ENCODE measurements at places on chromosomes 7 and 10.

GRCh38 chr10:35412003-35412723 lies 75.9 kb downstream of the CCNY start:
- DNase-seq: no peak

DNA sequence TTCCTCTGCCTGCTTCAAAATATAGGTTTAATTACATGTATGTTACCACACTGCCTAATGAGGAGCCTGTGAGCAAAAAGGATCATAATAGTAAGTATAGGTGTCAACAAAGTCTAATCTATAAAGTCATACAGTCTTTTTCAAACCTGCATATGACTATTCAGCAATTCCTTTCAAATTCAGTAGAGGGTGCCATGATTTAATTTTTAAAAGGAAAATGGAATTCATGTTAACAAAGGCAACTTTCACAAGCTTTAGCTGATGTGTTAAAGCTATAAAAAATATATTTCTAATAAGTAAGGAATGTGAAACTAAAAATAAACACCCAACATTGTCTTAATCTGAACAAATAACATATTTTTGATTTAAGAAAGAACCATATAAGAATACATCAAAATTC lies 52.1 kb downstream of the MPP7 start:
- no peak for DNase-seq

GRCh38 chr10:10804998-10805740 lies 212.5 kb upstream of the CELF2 start:
- peak; percentile 93 for DNase-seq

DNA sequence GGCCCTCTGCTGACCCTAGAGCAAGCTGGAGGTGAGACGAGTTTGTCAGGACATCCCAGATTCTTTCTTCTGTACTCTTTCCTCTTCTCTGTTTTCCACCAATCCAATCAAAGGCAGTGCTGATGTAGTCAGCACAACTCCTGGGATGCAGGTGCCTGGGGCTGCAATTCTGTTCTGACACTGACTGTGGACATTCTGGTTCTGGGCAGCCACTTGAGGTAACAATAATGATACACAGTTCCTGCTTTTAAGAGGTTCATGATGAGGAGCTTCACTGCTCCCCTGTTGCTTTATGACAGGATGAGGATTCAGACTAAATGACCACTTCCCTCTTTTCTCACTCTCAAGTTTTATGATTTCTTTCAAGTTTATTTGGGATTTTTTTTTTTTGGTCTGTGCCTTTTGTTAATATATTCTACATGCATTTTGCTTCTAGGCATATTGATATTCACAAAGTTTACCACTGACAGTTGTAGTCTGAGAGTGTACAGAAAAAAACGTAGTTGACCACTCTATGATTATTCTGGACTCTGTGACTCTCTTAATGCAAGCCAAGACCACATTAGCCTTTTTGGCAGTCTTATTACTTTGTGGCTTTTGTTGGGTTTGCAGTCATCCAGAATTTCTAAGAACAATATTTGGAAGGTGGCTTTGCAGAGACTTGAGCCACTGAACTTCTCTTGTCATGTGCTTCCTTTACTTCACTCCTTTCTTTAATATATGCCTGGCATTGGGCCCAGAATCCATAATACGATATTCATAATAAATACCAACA lies 247.6 kb downstream of the AUTS2 start:
- no peak for DNase-seq

- no peak for DNase-seq
These were observed 191.8 kb downstream of the ZMYND11 start for GRCh38 chr10:326894-327635.

DNA sequence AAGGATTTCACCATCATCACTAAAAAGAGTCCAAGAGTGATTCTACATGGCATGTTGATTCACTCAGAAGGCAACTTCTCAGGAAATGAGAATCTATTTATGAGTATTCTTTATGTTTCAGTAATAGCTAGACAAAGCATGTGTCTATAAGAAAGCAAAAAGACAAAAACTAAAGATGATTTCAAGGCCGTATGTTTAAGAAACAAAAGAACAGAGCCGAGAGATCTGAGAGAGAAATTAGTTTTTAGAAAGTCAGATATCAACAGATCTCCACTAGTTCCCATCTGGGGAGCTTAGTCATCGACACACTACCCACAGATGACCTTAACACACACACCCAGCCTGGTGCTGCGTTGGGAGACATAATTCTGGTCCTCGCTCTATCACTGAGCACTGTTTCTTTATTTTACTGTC lies 21.0 kb downstream of the PIP4K2A start:
- peak; percentile 55 for DNase-seq

DNA sequence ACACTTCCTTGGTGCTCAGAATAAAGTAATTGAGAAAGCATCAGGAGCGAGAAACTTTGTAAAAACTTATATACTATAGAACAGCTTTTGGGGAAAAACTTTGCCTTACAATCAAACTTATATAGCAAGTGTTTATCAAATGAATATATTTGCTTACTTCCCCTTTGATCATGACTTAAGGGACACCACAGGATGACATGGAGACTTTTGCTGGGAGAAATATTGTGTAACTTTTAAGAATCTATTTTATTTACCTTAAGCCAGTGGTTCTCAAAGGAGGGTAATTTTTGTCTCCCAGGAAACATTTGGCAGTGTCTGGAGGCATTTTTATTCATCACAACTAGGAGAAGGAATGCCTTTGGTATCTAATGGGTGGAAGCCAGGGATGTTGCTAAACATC lies 173.8 kb upstream of the HABP2 start:
- DNase-seq: no peak

GRCh38 chr10:85767891-85768290 lies 598.7 kb downstream of the GRID1 start:
- DNase-seq: no peak

DNA sequence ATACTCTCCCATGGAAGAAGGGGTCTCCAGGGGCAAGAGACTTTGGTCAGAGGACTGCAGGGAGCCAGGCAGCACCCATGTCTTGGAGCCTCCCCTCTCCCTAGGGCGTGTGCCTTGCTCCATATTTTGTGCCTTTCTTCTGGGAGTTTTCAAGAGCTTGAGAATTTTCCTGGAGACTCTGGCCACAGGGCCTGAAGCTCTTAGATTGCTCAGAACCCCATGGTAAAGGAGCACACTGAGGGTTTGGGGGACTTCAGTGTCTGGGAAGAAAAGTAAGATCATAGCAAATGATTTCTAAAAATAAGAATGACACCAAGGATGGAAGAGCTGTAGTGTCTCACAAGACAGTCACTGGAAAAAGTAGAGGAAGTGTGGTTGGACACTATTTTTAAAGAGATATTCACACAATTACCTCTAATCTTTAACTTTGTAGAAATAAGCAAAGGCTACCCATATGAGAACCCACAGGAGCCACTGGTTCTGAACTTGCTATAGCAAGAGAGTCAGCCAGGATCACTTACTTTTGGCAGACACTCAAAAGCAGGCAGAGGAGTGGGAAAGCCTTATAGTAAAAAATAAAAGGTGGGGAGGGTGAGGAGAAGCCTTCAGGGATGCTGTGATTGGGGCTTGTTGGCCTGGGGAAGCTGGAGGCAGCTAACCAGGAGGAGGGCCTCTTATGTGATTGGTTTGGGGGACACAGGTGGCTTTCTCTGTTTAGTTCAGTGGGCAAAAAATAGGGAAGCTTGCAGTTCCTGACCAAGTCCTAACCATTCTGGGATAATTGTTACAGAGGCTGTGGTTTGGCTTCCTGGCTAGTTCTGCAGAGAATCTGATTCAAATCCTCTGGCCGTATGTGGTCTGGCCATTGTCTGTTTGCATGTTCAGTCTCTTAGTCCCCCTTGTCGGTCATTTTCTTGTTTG lies 5.1 kb upstream of the CSGALNACT2 start:
- no peak for DNase-seq

DNA sequence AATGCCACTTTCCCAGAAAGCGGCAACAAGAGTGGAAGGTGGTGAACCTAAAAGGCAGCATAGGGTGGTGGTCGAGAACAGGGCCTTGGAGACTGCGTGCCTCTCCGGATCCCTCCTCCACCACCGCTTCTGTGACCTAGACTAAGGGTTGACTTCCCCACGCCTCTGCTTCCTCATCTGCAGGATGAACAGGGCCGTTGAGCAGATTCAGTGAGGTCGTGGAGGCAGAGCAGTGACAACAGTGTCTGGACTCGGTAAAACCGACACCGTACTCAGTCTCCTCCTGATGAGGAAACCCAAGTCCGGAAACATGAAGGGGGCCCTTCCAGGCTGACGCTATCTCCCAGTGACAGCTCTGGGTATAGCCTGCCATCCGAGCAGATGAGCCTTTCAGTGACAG lies 162.6 kb downstream of the CELF2 start:
- no peak for DNase-seq

GRCh38 chr10:7248585-7249164 lies 162.2 kb downstream of the SFMBT2 start:
- no peak for DNase-seq

DNA sequence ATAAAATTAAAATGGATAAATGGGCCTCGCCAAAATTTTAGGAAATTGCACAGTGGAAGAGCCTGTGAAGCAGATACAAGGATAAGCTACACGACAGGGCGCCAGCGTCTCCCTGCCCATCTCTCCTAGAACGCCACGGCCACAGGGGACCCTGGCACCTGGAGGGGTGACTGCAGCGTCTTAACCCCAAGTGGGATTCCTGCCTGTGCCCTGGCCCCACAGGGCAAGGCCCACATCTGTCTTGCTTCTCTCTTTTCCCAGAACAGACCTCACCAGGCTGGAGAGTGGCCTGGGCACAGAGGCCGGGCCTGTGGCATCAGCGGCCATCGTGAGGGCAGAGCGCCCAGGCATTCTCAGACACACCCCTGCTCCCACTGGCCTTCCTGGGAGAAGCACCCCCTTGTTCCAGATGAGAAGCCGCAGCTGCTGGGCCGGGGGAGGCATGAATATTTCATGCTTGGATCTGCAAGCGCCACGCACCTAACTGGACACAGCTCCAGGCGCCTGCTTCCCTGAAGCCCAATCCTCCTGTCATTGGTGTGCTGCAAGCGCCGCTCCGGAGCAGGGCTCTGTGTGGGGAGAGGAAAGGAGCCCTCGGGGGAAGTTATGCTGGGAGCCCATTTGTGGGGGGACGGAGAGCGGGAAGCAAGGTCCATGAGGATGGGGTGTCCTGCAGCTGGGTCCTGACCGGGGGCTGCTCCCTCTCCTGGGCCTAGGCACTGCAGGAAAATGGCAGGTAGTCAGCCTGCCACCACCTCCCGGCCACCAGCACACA lies 153.5 kb downstream of the ELFN1 start:
- DNase-seq: no peak

GRCh38 chr7:47647181-47647917 lies 65.4 kb upstream of the TNS3 start:
- DNase-seq: no peak

Data from skeletal muscle cell (primary cell).